A549 treated with CpdA at 1 μM for 4 hours (cell line): ENCODE measurements at places on chromosomes 3 and 15. TPM values are rescaled to one million over a fixed set of nuclear protein-coding genes. Genes with fewer than 3 reads are reported as not detected.

SLCO2A1 gene
- 0.02 to 0.07 TPM in 2 of 5 replicates, not detected in the others for total RNA-seq

GAP43 gene
- 0.05 to 0.08 TPM in 2 of 5 replicates, not detected in the others for total RNA-seq

CP gene
- 3.4 to 8.3 TPM (median 5.9 TPM) in 5 replicates for total RNA-seq

AMT gene
- 0.09 to 0.38 TPM (median 0.35 TPM) in 4 of 5 replicates, not detected in the other for total RNA-seq

STX19 gene
- total RNA-seq: 0.05 to 0.14 TPM in 2 of 5 replicates, not detected in the others

CD200R1 gene
- 0.05 to 0.22 TPM (median 0.11 TPM) in 4 of 5 replicates, not detected in the other for total RNA-seq

OCA2 gene
- 0.09 to 0.19 TPM (median 0.11 TPM) in 4 of 5 replicates, not detected in the other for total RNA-seq

ZNF639 gene
- total RNA-seq: 18.5 to 22.8 TPM (median 22.4 TPM) in 5 replicates

CYP1A2 gene
- not detected in 5 replicates for total RNA-seq

CCR8 gene
- total RNA-seq: not detected in 5 replicates

GOLGA8S gene
- total RNA-seq: 0.10 to 0.20 TPM (median 0.15 TPM) in 5 replicates

GALK2 gene
- total RNA-seq: 22.0 to 27.1 TPM (median 22.0 TPM) in 5 replicates

CFAP20DC gene
- total RNA-seq: 2.2 to 2.7 TPM (median 2.3 TPM) in 5 replicates

STRIT1 gene
- not detected in 5 replicates for total RNA-seq

IMPG2 gene
- 0.01 to 0.02 TPM in 2 of 5 replicates, not detected in the others for total RNA-seq

ZBTB47 gene
- 4.7 to 7.5 TPM (median 5.9 TPM) in 5 replicates for total RNA-seq

THSD4 gene
- total RNA-seq: 18.1 to 24.2 TPM (median 20.9 TPM) in 5 replicates

FBXO40 gene
- not detected in 5 replicates for total RNA-seq

ISLR2 gene
- total RNA-seq: 0.13 to 0.27 TPM (median 0.15 TPM) in 5 replicates

NLGN1 gene
- not detected in 5 replicates for total RNA-seq

DUOX1 gene
- total RNA-seq: not detected in 5 replicates

CYP19A1 gene
- 0.15 to 0.28 TPM (median 0.19 TPM) in 3 of 5 replicates, not detected in the others for total RNA-seq

RLBP1 gene
- total RNA-seq: not detected in 5 replicates

GATA2 gene
- 4.1 to 5.5 TPM (median 5.5 TPM) in 5 replicates for total RNA-seq

NPAP1 gene
- not detected in 5 replicates for total RNA-seq

SCAANT1 gene
- total RNA-seq: 0.48 TPM in 1 of 5 replicates, not detected in the others

ATP13A3 gene
- total RNA-seq: 25.5 to 49.7 TPM (median 37.6 TPM) in 5 replicates

SLC6A11 gene
- total RNA-seq: 0.03 to 0.07 TPM (median 0.04 TPM) in 4 of 5 replicates, not detected in the other

LRRC15 gene
- total RNA-seq: 0.15 to 0.26 TPM (median 0.17 TPM) in 5 replicates

ALS2CL gene
- total RNA-seq: 5.4 to 8.5 TPM (median 6.2 TPM) in 5 replicates

DNAH1 gene
- total RNA-seq: 0.52 to 1.1 TPM (median 1.1 TPM) in 5 replicates

CCDC54 gene
- not detected in 5 replicates for total RNA-seq

MYL3 gene
- 0.18 TPM in 1 of 5 replicates, not detected in the others for total RNA-seq

TMOD2 gene
- total RNA-seq: 1.2 to 1.8 TPM (median 1.6 TPM) in 5 replicates

LYZL4 gene
- not detected in 5 replicates for total RNA-seq
